ENCODE measurements at places on chromosomes 2 and 18.

DNA sequence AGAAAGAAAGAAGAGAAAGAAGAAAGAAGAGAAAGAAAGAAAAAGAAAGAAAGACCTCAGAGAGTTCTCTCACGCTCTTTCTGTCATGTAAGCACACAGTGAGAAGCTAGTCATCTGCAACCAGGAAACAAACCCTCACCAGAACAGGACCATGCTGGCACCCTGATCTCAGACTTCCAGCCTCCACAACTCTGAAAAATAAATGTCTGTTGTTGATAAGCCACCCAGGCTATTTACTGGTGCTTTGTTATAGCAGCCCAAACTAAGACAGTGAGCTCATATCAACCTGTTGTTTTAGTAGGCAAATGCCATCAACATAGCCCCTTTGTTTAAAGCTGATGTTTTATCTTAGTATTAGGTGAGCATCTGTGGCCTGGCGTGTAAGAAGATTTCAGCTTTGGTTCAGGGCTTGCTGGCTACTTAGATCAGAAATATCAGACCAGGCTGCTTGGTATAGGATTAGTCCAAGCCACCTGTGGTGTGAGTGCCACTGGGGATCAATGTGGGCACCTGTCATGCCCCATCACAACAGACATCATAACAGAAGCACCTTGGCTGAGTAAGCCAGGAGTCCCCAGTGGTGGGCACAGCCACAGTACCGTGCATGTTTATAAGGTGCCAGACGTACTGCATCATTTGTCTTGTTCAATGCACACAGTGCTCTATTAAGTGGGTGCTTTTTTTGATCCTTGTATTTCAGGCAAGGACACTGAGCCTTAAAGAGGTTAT lies 94.4 kb downstream of the LBH start:
- DNase-seq: no peak

- no peak for DNase-seq
Observed at GRCh38 chr2:216108310-216108966, 710 bp upstream of the XRCC5 start.

DNA sequence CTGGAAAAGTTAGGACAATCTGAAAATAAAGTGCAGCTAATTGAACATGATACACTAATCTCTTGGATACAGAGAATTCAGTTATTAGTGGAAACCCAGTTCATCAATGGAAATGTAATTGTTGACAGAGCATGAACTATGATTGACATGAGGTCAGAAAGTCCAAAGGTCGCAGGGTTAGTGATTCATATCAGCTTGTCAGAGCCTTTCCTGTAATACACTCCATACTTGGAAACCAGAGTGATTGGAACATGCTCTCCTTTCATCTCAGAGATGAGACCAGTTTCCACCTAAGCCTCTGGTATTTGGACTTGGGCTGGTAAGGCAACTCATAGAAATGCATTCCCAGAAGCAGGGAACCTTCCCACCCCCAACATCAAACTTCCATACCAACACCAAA lies 8.5 kb upstream of the NCKAP5 start:
- no peak for DNase-seq

GRCh38 chr18:26657631-26658581 lies 109.6 kb upstream of the KCTD1 start:
- no peak for DNase-seq

GRCh38 chr2:114022360-114023085 lies 132.6 kb downstream of the ACTR3 start:
- DNase-seq: no peak

- no peak for DNase-seq
Observed at GRCh38 chr2:28442328-28442727, 49.7 kb downstream of the FOSL2 start.

GRCh38 chr18:7224198-7224597 lies 6.7 kb upstream of the LRRC30 start:
- no peak for DNase-seq

DNA sequence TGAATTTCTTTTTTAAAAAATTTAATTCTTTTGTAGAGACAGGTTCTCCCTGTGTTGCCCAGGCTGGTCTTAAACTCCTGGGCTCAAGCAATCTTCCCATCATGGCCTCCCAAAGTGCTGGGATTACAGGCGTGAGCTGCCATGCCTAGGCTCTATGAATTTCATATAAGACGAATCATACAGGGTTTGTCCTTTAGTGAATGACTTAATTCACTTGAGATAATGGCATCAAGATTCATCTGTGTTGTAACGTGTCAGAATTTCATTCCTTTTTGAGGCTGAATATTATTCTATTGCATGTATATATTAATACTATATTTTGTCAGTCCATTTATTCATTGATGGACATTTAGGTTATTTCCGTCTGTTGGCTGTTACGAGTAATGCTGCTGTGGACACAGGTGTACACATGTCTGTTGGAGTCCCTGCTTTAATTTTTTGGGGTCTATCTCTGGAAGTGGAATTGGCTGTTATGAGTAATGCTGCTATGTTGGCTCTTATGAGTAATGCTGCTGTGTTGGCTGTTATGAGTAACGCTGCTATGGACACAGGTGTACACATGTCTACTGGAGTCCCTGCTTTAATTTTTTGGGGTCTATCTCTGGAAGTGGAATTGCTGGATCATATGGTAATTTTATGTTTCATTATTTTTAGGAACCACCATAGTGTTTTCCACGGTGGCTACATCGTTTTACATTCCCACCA lies 210.6 kb downstream of the CAMKMT start:
- DNase-seq: no peak
